Fibroblast of the aortic adventitia (primary cell): ENCODE measurements at places on chromosomes 1 and 21.

DNA sequence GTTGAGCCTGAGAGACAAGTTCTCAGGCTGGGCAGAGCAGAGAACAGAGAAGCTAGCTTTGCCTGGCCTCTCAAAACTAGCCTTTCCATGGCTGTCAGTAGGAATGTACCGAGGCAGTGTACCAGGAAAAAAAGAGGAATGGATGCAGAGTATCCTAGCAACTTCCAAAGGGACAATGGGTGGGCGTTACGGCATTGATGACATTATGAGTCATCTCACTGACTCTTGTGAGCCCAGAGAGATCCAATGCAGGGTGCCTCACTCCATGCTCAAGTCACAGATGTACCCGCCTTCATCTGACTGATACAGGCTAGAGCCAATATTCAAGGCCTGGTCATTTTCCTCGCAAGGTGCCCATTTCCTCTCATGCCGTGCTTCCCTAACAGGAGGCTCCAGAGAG, 51.4 kb upstream of the C8B start:
- peak; percentile 27 for DNase-seq

DNA sequence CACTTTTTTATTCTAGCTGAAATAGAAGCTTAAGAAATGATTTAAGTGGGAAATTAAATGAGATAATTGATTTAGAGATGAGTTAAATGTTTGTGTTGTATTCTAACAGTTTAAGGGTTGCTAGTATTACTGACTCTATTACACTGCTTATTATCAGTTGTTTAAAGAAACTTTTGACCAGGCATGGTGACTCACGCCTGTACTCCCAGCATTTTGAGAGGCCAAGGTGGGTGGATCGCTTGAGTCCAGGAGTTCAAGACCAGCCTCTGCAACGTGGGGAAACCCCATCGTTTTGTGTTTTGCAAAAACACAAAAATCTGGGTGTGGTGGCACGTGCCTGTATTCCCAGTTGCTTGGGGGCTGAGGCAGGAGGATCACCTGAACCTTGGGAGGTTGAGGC, 14.2 kb downstream of the CLIC4 start:
- no peak for DNase-seq

DNA sequence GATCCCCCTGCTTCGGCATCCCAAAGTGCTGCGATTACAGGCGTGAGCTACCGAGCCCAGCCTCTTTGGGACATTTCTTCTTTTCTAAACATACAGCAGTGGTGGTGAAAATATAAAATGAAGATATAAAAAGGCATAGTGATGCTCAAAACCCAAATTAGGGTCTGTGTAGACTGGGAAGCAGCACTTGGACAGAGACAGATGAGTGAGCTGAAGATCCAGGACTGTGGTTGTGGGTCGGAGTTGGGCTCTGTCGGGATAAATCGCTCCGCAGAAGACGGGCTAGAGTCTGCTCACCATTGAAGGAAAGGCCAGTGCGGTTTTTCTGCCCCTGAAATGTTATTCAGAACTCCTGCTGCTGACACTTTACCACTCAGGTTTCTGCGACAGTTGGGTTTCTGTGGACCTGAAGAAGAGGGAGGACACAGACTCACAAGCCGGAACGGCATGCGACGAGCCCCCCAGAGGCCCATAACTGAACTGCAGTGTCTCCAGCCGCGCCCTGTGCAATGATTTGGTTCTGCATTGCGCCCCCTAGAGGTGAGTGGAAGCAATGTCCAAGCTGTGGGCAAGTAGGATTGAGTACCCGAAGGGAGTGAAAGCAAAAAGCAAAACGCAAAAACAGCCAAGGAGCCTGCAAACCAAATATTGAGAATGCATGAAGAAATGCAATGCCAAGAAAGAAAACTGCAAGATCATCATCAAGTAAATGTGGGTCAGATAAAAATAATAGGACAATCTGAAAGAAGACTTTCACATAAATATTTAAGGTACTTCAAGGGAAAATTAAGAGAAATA, 66.6 kb downstream of the GABPA start:
- peak; percentile 84 for DNase-seq

DNA sequence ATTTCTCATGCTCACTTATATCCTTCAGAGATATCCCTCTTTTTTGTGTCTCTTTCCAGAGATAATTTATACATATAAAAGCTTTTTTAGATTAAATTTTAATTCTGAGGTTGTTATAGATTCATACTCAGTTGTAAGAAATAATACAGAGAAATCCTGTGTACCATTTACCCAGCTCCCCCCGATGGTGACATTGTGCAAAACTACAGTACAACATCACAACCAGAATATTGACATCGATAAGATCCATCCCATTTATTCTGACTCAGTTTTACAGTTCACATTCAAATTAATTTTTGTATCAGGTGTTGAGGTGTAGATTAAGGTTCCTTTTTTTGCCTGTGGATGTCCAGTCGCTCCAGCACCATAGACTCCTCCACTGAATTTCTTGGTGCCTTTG, 14.3 kb downstream of the DMRTB1 start:
- no peak for DNase-seq

DNA sequence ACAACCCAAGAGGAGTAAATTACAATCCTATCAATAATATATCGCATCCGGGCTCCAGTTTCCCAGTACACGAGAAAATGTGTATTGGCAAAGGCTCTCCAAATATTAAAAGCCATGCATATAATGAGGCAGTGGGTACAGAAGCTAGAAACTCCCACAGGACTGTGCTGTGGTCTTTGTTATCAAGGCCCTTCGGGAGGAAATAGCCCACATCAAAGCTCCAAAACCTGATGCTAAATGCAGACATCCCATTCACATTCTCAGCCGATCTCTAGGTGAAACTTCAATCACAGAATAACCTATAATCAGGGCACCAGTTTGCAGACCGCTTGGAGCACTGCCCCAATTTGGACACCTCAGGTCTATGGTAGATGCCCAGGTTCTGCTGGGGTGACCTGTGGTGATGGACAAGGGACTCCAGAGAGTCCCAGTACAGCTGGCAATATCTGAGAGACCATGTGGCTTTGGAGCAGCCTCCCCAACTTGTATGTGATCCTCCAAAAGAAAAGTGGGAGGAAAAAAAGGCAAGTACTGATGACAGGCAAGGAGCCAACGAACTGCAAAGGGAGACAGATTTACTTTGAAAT, 148.8 kb upstream of the CAMK1G start:
- DNase-seq, result no peak

GRCh38 chr1:160876311-160876710, 8.7 kb downstream of the ITLN1 start:
- no peak for DNase-seq

DNA sequence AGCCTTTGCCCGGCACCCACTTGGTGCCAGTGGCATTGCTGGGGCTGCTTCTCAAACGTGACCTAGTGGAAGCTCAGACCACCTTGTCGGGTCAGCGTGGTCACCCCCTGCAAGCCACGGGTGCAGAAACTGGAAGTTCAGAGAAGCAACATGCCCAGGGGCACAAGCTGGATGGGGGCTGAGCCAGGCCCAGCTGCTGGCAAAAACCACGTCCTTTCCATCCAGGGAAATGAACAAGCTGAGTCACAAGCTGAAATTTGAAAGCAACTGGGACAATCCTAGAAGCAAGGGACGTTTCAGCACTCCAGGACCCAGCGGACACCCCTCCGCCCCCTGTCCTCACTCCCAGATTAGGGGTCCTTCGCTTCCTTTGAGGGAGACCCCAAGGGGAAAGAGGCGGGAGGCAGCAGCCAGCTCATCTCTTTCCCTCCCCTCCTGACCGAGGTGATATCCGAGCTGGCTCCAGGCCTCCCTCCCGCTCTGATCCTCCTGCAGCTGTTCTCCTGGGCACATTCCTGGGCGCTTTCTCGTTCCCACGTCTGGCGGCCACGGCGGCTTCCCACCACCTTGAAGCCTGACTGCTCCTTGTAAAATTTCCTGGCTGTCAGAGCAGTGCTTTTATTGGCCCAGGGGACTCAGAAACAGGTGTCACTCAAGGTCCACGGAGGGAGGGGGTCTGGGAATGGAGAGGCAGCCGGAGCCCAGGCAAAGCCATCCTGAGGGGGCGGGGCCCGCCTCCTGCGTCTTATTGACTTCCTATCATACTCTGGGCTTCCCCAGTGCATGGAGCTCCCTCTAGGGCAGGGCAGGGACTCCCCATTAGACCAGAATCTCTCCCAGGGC, 62.8 kb downstream of the PAX7 start:
- DNase-seq, result no peak

- DNase-seq, result no peak
These were observed 792.4 kb upstream of the ADGRL2 start for GRCh38 chr1:81008293-81008692.

- DNase-seq, result no peak
These were observed 128.8 kb upstream of the CD34 start for GRCh38 chr1:208039536-208040332.

DNA sequence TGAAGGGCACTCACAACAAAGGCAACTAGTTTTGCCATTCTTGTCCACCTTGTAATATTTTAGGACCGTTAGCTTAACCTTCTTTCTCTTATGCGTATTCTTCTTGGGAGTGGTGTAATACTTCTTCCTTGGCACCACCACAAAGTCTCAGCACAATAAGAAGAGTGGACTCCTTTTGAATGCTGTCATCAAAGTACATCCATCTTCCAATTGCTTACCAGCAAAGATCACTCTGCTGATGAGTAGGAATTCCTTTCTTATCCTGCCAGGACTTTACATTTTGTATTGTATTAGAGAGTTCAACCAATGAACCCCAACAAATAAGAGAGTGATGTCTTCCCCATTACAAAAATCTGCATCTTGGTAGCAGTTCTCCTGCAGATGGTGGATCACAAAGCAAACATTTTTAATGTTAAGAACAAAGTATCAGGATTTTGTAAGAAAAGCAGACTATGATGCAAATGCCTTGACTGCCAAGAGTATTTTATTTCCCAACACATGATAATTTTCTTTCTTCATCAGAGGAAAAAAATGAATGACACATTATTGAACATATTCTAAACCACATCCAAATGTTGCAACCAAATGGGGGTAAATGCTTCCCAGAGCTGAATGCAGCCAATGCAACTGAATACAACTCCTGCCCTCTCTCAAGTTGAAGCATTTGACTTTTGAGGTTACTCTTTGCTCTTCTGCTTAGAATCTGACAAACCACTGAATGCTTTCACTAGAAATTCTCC, 5.1 kb upstream of the ARNT start:
- peak; percentile 98 for DNase-seq

- no peak for DNase-seq
These were observed 18.9 kb downstream of the CRYAA start for GRCh38 chr21:43187715-43188114.

DNA sequence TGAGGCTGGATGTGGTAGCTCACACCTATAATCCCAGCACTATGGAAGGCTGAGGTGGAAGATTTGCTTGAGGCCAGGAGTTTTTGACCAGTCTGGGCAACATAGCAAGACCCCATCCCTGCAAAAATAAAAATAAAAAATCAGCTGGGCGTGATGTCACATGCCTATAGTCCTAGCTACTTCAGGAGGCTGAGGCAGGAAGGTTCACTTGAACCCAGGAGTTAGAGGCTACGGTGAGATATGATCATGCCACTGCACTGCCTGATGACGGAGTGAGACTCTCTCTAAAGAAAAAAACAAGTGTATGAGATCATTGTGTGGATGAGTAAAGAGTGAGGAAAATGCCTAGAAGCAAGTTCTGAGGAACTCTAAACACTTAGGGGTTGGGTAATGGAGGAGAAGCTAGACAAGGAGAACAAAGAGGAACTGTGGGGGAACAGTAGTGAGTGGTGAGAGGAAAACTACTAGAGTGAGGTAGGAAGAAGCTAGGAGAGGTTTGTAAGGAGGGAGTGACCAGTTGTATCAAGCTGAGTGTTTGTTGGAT, 17.0 kb downstream of the CLIC4 start:
- DNase-seq, result no peak

DNA sequence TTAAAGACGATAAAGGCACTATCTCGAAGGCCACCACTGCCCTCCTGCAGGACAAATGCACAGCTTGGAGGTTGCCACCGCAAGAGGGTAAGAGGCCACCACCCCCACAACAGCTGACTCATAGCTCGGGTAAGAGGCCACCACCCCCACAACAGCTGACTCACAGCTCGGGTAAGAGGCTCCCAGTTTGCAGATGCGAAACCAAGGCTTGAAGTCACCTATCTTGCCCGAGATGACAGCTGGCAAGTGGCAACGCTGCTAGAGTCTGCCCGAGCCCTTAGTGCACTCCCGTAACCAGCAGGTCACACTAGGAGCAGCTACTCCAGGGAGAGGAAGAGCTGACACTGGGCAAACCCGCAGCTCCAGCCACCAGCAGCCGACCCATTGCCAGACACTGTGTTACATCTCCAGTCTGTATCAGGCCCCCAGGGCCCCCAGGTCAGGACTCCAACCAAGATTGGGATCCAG, 17.1 kb upstream of the SPSB1 start:
- peak; percentile 76 for DNase-seq
